ENCODE measurements at places on chromosomes 16 and 17.

DNA sequence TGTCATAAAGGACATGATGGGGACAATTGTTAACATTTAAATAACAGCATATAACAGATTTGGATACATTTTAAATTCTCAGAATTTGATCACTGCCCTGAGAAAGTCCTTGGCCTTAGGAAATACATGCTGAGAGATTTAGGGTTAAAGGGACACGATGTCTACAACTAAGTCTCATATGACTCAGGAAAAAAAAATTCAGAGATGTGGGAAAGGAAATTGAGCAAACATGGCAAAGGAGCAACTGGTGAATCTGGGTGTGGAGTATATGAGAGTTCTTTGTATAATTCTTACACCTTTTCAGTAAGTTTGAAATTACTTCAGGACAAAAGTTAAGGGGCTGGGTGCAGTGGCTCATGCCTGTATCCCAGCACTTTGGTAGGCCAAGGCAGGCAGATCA, 18.2 kb downstream of the MPP3 start:
- no peak for DNase-seq

DNA sequence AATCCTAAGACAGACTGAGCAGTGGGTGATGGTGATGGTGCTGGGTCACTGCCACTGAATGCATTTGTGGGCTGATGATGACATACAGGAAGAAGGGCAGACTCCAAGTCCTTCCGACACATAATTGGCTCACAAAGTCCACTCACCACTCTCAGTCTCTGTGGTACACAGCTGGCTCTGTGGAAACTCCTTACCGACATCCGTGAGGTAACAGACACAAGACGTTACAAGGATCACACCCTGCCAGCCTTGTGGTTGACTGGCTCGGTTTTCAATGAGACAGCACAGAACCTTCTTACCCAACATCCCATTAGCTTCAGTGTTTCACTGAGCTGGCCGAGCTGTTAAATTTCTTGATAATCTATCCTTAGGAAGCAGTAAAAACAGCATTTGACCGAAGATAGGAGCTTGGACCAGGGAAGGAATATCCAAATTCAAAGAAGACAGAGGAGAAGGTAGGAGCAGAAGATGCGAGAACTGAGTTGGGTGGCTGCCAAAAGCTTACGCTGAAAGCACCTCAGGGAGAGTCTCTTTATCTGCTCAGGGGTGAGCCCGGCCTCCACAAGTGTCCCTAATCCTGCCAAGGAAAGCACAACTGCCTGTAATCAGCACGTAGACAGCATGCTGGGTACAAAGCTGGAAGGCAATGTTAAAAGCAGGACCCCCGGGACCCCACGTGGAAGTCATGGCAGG, 5.5 kb upstream of the MXRA7 start:
- DNase-seq, result no peak

DNA sequence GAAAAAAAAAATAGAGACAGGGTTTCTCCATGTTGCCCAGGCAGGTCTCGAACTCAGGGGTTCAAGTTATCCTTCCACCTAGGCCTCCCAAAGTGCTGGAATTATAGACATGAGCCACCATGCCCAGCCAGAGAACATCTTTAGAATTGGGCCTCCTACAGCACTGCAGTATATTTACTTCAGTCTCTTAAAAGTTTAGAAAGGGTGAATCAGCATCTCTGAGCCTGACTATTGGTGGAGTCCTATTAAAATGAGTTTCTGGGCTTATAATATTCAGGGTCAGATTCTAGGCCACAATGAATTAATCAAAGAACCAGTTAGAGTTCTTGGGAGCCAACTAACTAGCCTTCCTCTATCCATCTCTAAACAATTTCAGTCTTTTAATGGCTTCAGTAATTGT, 22.8 kb downstream of the TADA2A start:
- DNase-seq, result no peak

DNA sequence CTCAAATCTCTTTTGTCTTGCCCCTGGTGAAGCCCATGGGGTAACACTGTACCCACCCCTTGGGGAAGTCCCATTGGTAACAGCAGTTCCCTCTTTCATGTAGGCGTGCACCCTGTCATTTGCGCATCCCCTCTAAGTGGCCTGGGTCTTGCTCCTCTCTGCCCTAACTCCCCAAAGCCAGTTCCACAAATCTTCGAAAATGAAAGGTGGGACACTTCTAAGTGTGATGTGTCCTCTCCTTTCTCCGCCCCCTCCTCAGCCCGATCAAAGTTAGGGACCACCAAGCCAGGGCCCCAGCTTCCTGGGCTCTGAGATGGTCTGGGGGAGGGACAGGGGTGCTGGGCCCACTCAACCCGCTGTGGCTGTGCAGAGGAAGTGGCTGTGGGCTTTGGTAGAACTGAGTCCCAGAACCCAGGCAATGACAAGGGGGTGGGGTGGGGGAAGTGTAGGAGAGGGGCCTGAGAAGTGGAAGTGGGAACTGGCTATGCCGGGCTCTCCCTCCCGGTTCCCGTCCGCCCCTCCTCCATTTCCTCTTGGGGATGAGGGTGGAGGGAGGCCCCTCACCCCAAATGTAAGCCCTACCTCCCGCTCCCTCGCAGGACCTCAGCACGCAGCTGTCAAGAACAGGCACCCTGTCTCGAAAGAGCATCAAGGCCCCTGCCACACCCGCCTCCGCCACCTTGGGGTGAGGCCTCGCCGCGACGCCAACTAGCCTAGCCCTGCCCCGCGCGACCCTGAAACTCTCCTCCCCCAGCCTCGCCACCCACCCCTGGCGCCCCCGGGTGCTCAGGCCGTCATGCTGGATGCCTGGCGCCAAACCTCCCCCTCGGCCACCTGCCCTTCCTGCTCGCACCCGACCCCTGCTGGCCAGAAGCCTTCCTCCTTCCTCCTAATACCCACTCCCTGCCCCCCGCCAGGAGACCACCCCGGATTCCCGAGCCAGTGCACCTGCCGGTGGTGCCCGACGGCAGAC, 8.7 kb downstream of the ABI3 start:
- DNase-seq, result no peak

DNA sequence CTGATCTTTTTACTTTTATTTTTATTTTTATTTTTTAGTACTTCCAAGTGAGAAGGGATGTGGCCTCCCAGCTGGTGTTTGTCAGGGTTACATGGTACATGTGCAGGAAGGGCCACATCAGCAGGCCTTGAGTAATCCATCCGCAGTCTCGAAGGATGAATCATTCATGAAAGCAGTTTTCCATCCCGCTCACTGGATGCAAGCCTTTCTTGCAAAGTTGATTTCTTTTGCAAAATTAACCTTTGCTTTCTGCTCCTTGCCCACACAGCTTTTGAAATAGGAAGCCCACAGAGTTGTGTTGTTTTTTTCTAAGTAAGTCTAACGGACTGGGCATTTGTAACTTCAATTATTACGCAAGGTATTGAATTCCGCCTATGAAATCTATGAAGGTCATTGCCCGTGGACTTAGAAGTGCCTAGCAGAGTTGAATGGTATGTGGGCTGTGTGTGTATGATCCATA, 157.4 kb downstream of the PRKCA start:
- DNase-seq, result no peak

DNA sequence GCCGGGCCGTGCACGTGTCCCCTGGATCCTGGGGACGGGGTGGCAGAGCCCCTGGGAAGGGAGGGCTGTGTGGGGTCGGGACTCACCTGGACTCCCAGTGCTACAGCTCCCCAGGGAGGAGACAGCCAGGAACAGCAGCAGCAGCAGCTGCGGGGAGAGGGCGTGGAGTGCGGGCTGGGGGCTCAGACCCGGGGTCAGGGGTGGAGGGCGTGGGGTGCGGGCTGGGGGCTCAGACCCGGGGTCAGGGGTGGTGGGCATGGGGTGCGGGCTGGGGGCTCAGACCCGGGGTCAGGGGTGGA, 20.7 kb downstream of the TPSD1 start:
- no peak for DNase-seq

GRCh38 chr17:42031584-42031983, 11.7 kb downstream of the NKIRAS2 start:
- DNase-seq, result no peak

DNA sequence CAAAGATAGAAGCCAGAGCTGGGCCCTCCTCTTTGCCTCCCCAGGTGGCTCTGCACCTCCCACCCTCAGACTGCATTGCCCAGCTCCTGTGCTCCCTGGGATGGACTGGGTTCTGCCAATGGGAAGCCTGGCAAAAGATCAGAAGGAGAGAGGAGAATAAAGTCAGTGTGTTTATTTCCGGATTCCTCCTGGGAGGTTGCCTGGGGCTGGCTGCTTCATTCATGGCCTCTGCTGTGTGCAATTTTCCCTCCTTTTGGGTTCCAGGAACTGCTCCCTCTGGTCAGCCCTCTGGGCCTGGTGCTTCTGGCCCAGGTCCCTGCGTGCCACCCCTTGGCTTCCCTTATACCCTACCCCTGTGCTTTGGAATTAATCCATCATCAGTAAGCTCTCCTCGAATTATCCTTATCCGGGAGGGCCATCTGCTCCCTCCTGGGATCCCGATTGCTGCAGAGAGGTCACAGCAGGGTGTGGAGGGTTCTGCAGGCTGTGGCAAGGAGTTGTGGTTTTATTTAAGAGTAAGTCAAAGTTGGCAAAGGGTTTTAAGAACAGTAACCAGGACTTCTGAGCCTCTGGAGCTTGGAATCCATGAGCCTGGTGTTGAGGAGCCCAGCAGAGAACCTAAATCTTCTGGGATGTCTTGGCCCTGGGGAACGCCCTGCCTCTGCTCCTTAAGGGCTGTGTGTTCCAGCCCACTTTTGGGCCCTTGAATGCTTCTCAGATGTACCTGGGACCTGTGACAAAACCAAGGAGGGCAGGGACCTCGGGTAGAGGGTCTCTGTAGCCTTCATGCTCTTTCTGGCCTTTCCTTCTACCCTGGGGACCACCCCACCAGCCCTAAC, 8.2 kb upstream of the MMP2 start:
- no peak for DNase-seq

DNA sequence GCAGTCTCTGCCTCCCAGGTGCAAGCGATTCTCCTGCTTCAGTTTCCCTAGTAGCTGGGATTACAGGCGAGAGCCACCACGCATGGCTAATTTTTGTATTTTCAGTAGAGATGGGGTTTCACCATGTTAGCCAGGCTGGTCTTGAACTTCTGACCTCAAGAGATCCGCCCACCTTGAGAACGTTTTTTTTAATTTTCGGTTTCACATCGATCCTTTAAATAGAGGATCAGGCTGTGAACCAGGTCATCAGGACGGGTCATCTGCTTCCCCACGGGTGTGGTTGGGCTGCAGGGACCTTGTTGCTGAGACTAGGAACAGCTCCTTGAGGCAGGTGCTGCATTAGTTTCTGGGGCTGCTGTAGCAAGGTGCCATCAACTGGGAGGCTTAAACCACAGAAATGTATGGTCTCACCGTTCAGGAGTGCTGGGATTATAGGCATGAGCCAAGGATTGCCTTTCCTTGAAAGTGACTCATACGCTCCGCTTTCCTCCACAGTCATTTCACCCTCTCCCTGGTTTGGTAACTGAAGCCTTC, 7.9 kb upstream of the NAGPA start:
- DNase-seq, result no peak

DNA sequence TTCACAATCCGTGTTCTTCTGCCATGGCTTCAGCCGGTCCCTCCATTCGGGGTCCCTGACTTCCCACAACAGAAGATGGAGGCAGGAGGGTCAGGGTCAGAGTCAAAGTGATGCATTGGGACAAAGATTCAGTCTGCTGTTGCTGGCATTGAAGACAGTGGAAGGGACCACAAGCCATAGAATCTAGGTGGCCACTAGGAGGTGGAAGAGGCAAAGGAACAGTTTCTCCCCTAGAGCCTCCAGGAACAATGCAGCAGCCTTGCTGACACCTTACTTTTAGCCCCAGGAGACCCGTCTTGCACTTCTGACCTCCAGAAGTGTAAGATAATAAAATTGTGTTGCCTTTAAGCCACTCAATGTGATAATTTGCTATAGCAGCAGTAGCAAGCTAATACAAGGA, 55.9 kb downstream of the MFSD11 start:
- DNase-seq, result no peak

- no peak for DNase-seq
Measured at GRCh38 chr16:4180511-4180910, 61.4 kb downstream of the SRL start.

DNA sequence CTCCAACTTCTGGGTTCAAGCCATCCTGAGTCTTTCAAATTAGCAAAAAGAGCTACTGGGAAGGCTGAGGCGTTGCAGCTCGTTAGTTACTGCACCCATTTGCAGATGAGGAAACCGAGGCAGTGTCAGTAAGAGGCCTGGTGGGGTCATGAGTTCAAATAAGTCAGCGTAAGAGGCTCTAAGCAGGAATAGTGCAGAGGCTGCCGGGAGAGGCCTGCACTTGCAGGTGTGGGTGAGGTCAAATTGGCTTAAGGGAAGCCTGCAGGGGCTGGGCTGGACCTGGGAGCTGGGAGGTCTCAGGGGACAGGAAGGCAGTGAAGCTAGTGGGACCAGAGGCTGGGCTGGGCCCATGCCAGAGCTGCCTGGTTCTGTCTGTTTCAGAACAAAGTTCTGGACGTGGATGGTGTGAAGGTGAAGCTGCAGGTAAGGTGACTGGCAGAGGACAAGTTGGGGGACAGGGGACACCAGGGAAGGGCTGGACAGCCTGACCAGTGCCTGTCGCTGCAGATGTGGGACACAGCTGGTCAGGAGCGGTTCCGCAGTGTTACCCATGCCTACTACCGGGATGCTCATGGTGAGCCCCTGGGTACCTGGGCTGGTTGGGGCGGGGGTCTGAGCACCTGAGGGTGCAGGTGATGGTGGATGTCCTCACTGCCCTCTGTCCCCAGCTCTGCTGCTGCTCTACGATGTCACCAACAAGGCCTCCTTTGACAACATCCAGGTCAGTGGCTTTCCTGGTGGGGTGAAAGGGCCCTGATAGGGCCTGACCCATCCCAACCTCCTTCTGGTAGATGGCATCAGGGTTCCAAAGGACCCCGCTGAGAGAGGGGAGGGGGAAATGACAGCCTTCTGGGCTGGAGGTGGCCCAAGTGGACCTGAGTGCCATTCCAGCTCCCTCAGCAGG, 3.0 kb downstream of the RAB26 start:
- no peak for DNase-seq

- DNase-seq, result no peak
Measured at GRCh38 chr17:13051915-13052314, 34.1 kb upstream of the ELAC2 start.

DNA sequence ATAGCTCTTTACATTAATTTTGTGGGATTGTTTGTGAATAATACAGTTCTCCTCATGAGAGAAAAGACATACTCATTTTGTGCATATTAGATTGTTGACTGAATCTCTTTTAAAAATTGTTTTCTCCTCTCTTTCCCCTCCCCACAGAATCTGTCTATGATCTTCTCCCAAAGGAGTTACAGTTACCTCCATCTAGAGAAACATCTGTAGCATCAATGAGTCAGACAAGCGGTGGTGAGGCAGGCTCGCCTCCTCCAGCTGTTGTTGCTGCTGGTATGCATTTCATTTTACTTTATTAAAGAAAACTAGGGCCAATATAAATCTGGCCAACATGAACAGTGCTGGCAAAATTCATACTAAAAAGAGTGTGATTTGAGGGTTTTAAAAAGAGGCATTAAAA, 60.5 kb downstream of the NFAT5 start:
- DNase-seq, result no peak

DNA sequence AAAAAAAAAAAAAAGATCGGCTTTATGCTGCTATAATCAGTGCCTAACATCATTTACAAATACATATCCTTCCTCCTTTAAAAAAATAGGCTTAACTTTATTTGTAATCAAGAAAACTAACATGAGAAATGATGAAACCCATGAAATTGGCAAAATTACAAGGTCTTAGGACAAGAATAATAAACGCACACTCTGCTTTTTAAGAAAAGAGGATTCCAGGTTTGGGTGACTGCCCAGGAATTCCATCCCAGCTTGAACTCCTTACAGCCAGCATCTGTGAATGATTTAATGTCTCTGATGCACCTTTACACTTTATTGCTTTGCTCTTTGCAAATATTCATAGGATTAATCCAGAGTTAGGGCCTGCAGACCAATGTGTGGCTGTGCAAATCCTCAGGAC, 196.0 kb downstream of the CBLN1 start:
- DNase-seq, result no peak

- DNase-seq, result no peak
Measured at GRCh38 chr17:9072696-9073339, 51.5 kb downstream of the NTN1 start.

Data from GM18507 (cell line).